ENCODE measurements at places on chromosomes 2 and 18.

DNA sequence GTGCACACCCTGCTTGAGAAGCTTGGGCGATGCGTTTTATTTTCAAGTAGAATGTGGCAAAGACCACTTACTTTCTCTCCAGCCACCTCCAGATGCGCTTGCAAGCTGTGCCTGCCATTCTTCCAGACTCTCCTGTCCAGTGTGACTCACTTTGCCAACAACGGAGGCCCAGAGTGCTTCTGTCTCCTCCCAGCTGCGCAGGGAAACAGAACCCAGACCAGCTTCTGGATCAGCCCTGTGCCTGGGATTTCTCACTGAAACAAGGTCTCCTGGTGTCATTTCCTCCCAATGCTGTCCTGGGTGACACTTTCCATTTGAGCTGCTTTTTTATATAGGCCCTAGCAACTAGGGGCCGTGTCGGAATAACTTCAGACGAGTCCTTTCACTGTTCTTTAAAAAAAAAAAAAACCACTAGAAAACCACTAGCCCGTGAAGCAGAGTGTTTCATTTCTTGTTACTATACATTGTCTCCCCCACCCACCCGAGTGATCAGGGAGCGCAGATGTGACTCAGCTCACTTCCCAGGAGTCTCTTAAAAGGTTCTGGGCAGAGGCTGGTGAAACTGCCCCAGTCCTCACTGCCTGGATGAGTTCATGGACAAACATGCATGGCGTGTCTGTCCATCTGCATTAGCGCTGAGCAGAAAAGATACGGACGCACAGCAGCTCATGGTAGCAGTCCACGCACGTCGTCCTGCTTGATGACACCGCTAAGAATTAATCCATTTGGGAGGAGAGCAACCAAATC lies 25.3 kb upstream of the RPL31 start:
- no peak for DNase-seq

DNA sequence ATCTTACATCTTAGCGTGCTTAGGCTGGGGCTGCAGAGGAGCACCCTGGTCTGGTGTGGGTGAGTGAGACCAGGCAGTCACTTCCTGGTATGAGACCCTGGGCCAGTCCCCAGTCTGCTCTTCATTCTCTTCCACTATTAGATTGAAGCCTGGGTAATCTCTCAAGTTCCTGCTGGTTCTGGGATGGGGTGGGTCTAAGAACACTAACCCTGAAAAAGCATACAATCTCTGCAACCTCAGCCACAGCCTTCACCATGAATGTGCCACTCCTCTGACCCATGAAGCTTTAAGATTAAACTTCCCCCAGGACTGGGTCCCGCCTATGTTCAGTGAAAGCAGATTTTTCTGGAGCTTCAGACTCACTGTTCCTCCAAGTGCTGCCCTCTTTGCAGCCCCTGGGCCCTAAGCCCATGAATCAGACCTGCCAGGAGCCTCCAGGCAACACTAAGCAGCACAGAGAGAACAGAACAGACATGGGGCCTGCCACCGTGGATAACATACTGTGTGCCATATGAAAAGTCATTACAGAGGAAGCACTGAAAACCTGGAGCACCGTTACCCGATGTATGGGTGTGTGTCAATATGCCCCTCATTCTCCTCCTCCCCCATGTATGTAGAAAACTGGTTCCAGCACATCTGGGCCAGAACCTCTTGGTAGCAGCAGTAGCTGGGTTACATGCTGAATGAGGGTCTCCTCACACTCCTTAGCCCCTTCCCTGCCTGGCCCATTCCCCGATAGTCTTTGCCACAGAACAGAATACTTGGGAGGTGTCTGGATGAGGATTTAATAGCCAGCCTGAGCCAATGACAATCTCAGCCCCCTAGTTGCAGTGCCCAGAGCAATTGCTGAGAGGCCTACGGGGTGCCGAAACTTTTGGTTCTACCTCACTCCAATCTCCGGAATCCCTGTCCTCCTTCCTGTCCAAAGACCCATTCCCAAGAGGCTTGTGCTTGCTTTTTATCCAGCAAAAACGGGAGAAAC lies 2.7 kb upstream of the SIX2 start:
- no peak for DNase-seq

DNA sequence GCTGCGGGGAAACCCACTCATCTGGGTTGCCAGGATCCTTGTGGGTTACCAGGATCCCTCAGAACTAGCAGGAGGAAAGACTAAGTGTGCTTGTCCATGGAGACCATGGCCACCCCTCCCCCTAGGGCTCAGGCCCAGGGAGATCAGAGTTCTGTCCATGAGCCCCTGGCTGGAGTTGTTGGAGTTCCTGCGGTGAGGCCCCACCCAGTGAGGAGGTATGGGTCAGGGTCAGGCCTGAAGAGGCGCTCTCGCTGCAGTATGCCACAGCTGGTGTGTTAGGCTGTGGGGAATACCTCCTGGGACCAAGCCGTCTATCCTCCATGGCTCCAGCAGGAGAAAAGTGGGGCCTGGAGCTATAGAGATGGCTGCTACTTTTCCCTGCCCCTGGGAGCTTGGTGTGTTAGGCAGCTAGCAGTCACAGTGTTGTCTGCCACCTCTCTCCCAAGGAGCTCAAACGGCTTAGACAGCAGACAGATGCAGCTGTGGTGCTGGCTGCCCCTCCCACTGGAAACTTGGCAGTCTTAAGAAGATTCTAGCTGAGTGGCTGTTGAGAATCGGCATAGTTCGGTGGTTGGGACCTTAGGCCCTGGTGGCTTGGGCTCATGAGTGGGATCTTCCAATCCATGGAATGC lies 240.3 kb upstream of the CELF4 start:
- DNase-seq: no peak

- DNase-seq: no peak
Measured at GRCh38 chr18:61829108-61829507, 63.7 kb downstream of the RNF152 start.

- no peak for DNase-seq
Measured at GRCh38 chr18:23503963-23504344, 643 bp downstream of the RMC1 start.

DNA sequence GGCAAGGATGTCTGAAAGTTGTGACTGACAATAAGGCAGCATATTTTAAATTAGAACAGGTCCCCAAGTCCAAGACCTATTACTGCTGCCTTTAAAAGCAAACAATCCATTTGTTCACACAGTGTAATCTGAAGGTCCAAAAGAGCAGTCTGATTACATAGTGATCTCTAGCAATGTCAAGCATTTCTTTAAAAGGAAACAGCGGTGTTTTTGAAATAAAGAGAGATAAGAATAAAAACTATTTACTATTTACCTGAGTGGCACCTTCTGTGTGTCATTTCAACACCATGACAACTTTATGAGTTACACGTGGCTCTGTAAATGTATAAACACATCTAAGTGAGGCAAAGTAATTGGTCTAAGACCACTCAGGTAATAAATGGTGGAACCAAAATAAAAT lies 1009.9 kb upstream of the CNTNAP5 start:
- DNase-seq: no peak

DNA sequence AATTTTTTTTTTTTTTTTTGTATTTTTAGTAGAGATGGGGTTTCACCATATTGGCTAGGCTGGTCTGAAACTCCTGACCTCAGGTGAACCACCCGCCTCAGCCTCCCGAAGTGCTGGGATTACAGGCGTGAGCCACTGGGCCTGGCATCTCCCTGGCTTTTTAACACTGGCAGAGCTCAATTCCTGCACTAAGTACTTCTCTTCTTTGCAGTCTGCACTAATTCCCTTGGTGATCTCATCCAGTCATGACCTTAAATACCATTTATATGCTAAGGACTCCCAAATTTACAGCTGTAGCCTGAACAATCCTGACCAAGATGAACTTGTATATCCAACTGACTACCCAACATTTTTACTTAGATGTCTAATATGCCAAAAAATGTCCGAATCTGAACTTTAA lies 10.2 kb downstream of the PREPL start:
- no peak for DNase-seq

- no peak for DNase-seq
Measured at GRCh38 chr18:65279668-65280305, 471.0 kb upstream of the CDH7 start.

DNA sequence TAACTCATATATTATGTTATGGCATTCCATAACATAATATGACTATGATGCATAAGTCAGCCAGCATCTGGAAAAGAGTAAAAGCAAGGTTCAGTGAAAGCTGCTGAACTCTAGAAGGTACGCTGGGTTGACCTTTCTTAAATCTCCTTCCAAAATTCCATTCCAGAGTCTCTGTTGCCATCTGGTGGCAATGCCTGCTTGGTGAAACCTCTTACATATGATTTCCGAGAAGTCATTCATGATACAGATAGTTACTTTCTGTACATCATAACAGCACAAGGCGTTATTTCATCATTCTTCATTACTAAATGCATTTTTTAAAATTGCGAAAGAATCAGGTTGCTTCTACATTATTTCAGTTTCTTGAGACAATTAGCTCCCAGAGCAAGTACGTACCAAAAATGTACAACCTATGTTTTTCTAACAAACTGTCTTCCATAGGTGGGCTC lies 7.0 kb upstream of the EPG5 start:
- peak; percentile 74 for DNase-seq

- no peak for DNase-seq
Measured at GRCh38 chr2:5359397-5359796, 332.8 kb upstream of the SOX11 start.

GRCh38 chr2:24874035-24874434 lies 46.0 kb downstream of the ADCY3 start:
- no peak for DNase-seq

DNA sequence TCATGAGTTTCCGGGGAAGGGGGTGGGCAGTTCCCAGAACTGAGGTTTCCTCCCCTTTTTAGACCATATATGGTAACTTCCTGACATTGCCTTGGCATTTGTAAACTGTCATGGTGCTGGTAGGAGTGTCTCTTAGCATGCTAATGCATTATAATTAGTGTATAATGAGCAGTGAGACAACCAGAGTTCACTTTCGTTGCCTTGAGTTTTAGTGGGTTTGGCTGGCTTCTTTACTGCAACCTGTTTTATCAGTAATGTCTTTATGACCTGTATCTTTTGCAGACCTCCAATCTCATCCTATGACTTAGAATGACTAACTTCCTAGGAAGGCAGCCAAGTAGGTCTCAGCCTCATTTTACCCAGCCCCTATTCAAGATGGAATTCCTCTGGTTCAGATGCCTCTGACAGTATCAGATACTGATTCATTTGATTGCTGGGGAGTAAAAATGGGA lies 447.3 kb downstream of the XIRP2 start:
- DNase-seq: no peak

DNA sequence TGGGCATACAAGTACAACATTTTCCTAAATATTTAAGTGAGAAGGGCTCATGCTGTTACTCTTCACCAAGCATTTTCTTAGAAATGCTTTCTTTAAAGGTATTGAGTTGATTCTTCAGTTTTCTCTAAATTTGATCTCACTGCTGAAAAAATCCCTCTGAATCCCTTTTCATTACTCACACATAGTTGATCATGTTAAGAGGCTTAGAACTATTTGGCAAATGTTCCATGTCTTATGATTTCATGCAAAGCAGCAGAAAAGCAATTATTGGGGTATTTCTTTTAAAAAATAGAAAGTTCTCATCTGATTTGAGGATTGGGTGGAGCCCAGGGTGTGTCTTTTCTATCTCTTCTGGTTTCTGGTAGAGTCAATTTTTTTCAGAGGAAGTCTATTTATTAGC lies 1079.8 kb upstream of the ZEB2 start:
- DNase-seq: no peak

- DNase-seq: no peak
Measured at GRCh38 chr18:56992777-56993176, 154.1 kb upstream of the BOD1L2 start.

GRCh38 chr2:46776687-46777327 lies 138.8 kb downstream of the MCFD2 start:
- peak; percentile 71 for DNase-seq

DNA sequence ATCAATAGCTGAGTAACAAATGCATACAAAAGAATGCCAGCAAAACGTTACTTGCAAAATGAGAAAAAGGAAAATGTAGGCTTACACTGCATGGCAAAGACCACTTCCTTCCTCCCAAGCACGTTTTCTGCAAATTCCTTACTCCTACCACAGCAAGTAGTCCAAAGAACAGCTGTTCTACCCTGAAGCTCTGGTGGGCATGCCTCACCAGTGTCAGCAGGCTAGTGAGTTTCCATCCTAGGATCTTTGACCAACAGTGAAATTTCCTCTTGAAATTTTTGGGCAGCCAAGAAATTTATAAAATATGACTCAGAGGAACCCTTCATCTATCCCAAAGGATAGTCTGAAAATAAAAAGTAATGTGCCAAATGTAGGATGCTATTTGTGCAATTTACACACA lies 123.9 kb downstream of the ZNF532 start:
- no peak for DNase-seq

DNA sequence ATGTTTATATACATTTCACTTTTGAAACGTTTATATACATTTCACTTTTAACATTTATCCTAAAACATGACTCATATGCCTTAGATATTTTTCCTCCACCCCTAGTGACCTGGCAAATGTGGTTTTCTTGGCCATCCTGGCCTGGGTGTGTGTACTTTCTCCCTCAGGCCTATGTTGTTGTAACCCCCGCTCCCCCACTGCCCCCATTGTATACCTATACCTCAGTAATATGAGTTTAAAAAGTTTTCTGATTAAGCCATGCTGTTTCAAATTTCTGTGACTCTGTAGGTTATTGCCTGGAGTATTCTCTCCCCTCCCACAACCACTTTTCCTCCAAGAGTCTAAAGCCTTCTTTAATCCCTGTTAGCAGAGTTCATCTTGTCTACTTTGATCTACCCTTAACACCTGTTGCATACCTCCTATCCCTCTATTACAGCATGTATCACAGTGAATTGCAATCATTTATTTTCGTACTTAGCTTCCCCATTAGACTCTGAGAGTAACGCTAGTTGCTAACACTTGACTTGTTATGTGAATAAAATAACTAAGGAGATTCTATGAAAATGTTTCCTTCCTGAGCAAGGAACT lies 67.9 kb downstream of the LCLAT1 start:
- DNase-seq: no peak

- DNase-seq: no peak
Measured at GRCh38 chr2:239307221-239307569, 93.6 kb downstream of the HDAC4 start.

DNA sequence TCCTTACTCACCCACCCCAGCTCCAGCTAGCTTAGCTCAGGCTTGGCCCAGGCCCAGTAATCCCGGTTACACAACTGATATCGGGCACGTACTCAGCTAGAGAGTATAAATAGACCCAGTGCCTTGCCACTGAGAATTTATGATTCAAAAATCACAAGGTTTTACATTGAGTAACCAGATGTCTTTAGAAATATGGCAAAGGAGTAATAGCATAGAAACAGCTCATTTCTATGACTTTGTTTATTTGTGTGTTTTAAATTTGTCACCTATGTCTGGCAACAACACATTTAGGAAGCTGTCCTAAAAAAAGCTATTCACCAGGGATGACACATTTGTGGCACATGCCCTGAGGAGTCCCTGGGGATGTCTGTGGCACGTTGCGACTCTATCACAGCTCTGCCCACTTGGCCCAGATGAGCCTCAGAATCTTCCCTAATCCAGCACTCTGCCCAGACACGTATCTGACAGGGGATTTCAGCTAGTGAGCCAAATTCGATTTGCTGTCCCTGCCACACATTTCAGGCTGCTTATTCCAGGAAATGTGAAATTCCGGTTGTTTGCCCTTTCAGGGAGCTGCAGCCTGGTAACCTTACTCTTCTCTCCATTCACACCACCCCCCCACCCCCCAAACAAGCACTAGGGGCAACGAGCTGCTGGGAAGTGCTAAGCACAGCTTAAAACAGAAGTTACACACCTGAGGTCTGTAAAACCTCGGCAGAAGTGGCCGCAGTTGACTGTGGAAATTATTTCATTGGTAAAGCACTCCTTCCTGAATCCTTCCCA lies 85.4 kb upstream of the ZCCHC2 start:
- DNase-seq: no peak

GRCh38 chr2:200625958-200626363 lies 40.1 kb downstream of the AOX1 start:
- DNase-seq: no peak

GRCh38 chr2:210171309-210172218 lies at the start of gene KANSL1L:
Gene KANSL1L, minus strand, starts transcription at chr2:210171409. Its CDS starts 16,827 bp downstream, at chr2:210154582.
- DNase-seq: peak; percentile 99

Data from stimulated activated CD8-positive, alpha-beta memory T cell treated with anti-CD3 and anti-CD28 coated beads, Interleukin-4, amount 100 ng/mL, for 48 hours (primary cell).